ENCODE measurements at places on chromosomes 2 and 18.
A peak's percentile ranks its signal among the peaks of the same experiment; 100 is the strongest.

- DNase-seq, result no peak
Observed at GRCh38 chr2:98089941-98090340, 3.0 kb downstream of the VWA3B start.

GRCh38 chr2:159818940-159819339 lies 20.9 kb upstream of the CD302 start:
- no peak for DNase-seq

GRCh38 chr2:177753682-177754491 lies 318.7 kb downstream of the PDE11A start:
- no peak for DNase-seq

GRCh38 chr18:46485675-46486194 lies 171.3 kb downstream of the LOXHD1 start:
- DNase-seq, result no peak

DNA sequence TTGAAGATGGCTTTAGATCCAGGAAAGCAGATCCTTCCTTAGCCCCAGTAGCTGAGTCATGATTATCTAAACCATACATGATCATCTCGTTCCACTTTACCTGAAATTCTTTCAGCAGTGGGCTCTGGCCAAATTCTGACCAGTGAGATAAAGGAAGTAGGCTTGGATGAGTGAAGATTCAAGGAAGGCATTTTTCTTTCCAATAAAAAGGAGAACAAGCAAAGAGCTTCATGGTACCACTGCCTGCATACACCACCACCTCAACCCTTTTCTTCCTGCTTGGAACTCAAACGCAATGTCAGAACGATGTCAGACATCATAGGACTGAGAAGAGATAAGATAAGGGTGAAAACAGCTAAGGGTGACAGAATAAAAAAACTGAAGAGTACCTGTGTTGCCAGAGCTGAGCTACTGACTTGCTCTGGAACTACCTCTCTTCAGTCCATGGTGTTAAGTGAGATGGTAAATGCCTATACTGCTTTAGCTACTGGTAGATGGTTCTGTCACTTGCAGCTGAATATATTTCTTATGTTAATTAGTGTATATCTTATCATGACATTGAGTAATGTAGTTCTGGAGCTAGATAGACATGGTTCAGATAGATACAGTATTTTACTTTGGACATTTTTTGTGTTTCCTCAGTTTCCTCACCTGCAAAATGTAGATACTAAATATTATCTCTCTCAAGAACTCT lies 58.7 kb upstream of the ACVR1 start:
- DNase-seq, result no peak

- no peak for DNase-seq
Observed at GRCh38 chr2:99240431-99240830, 15.0 kb downstream of the LYG2 start.

GRCh38 chr2:143937723-143938350 lies 582.1 kb downstream of the ZEB2 start:
- no peak for DNase-seq

DNA sequence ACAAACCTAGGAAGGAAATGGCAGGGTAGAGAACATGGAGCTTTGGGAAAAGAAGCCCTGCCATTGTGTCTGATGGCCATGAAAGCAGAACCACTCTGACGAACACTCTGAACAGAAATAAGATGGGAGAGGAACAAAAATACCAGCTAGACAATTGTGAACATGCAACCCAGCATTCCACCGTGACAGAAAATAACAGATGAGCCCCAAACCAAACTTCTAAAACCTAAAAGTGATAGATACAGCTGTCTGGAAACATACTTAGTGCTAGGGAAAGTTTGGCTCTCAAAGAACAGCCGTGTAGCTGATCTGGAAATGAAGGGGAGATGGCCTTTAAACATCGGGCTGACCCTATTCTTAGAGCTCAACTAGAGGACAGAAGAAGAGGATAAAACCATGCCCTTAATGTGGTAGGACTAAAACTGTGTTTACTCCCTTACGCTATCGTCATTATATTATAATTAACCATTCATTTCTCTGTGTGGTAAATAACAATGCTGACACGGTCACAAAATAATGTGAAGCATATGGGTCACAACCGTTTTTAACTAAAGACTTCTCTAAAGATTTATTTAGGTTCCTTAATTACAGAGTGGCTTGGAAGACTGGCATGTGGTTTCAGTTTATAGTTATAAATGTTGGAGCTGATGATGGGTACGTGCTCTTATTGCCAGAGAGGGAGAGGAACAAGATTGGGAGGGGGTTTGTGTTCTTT lies 80.6 kb downstream of the MYO1B start:
- DNase-seq, result no peak

- no peak for DNase-seq
Observed at GRCh38 chr2:218671097-218671653, 627 bp downstream of the RNF25 start.

DNA sequence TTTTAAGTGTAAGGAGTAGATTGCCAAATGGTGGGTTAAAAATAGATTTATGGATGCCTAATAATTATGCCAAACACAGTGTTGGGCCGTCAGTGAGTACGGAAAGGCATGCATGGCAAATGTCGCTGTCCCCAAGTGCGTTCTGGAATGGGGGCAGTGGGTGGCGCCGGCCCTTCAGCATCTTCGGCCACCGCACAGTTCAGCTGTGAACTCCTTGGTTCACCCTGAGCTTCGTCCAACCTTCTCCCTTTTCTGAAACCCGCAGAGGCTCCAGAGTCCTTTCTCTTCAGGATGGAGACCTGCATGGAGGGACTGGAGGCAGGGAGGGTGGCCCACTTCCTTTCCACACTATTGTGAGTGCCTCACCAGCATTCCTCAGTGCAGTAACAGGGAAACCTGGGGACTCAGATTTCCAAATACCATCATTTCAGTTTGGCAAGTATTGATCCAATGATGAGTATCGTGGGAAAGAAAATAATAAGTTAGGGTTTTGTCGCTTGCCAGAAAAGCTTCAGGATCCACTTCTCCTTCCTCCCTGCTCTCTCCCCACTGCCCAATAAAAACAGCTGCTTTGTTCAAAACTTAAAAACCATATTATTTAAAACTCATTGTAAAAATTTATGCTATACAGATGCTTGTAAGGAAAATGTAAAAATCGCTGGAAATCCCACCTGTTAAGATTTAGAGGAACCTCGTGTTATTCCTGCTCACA lies 74.6 kb upstream of the TXNDC2 start:
- no peak for DNase-seq

DNA sequence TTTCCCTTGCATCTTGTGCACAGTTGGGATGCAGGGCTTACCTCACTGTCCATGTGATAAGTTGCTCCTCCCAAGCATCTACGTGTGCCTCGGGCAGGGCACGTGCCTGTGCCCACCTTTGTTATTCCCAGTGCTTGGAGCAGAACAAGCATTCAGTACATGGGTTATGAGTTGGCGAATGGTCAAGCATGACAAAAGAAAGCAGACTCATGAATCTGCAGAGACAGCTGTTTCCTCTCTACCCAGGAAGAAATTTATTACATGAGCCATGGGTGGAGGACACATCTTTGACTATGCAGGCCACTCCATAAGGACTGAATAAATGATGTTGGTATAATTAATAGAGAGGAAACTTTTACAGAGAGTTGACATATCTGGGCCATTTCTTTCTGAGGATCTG lies 127.8 kb downstream of the TPGS2 start:
- DNase-seq, result no peak

- no peak for DNase-seq
Observed at GRCh38 chr2:158497486-158497885, 40.7 kb downstream of the PKP4 start.

GRCh38 chr18:58669731-58670378 lies 1.4 kb upstream of the MALT1 start:
- DNase-seq, result no peak

- peak; percentile 10 for DNase-seq
Observed at GRCh38 chr2:108460345-108461037, 11.5 kb downstream of the GCC2 start.

GRCh38 chr18:50626317-50626716 lies 66.4 kb downstream of the MAPK4 start:
- DNase-seq, result no peak

- DNase-seq, result no peak
Observed at GRCh38 chr2:187424146-187424545, 23.9 kb downstream of the CALCRL start.

All from GM12891 (cell line).